ENCODE measurements at places on chromosomes 1 and 21.

DNA sequence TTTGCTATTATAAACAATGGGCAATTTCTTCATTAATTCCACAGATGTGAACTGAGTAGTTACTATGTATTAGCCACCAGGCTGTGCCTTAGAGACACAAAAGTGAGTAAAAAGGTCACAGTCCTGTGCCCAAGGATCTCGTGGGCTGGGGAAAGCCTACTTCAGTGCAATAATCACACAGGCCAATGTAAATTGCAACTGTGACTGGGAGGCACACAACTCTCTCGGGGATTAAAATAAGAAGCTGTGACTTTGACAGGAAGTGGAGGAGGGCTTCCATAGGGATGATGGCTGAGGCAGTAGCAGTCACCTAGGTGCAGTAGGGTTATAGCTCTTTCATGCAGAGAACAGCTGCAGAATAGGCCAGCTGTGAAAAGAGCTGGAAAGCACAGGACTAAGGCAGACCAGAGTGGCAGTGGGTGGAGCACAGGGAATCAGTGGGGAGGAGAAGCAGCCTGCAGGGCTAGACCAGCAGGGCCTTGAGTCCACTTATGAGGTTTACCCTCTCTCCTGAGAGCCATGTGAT is 121.9 kb downstream of the MAB21L3 start:
- DNase-seq, result no peak

DNA sequence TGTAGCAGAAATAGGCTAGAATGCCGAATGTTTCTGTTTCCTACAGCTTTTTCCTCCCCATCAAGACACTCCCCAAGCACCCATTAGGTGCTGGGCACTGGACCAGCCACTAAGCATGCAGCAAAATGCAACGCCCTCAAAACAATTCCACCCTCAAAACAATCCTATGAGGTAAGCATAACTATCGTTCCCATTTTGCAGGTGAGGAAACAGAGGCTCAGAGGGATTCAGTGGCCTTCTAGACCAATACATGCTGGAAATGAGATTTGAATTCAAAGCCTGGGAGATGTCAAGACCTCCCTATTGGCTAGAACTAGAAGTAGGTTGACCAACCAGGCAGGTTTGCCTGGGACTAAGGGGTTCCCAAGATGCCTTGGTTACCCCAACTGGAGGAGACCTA is 10.2 kb upstream of the ALDH4A1 start:
- no peak for DNase-seq

DNA sequence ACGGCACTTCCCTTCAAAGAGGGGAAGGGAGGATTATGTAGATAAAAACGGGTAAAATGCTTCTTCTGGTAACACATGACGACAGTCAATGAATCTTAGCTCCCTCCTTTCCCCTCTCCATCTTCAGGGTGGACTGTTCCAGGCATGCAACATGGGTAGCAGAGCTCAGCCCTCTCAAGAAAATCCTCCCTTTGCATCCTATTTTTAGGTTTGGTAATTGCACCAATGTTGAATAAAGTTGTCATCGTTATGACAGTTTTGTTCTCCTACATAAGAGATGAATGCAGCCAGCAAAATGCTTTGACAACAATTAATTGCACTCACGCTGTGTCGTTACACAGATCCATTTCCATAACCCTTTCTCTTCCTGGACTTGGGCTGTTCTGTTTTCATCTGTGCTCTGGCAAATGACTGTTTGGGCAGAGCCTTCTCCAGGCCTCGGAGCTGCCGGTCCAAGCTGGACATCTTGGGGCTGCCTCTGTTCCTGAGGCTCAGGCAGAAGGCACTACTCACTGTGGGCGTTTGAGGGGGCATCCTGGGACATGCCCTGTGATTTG is 127.6 kb downstream of the CNIH3 start:
- DNase-seq, result no peak

DNA sequence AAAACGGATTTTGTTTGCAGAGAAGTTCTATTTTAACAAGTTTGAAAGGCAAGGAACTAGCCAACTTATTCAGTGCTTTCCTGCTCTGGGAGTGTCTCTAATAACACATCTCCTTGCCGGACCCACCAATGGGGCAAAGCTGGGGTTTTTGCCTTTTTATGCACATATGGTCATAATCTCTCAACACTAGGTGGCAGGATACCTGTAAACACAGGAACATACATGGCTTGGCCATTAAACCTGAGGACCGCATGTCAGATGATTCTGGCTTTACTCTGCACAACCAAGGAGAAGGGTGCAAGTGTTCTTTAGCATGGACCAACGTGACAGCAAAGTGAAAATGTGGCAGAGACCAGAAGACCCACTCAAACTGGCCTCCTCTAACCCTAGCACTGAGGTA is 4.9 kb downstream of the TMEM9 start:
- no peak for DNase-seq

DNA sequence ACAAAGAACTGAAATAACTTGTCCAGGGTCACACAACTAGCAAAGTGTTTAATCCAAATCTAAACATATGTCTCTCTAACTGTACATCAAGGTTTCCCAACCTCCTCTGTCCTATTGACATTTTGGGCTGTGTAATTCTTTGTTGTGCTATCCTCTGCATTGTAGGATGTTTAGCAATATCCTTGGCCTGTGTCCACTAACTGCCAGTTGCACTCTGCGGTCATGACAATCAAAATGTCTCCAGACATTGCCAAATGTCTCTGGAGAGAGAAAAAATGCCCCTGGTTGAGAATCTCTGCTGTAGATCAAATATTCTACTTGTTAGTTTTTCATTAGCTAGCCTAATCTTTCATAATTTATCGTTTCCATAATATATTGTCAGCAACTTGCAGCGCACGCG is 353.4 kb upstream of the NEGR1 start:
- no peak for DNase-seq

- no peak for DNase-seq
These were observed 2.9 kb downstream of the COPA start for GRCh38 chr1:160340146-160340545.

DNA sequence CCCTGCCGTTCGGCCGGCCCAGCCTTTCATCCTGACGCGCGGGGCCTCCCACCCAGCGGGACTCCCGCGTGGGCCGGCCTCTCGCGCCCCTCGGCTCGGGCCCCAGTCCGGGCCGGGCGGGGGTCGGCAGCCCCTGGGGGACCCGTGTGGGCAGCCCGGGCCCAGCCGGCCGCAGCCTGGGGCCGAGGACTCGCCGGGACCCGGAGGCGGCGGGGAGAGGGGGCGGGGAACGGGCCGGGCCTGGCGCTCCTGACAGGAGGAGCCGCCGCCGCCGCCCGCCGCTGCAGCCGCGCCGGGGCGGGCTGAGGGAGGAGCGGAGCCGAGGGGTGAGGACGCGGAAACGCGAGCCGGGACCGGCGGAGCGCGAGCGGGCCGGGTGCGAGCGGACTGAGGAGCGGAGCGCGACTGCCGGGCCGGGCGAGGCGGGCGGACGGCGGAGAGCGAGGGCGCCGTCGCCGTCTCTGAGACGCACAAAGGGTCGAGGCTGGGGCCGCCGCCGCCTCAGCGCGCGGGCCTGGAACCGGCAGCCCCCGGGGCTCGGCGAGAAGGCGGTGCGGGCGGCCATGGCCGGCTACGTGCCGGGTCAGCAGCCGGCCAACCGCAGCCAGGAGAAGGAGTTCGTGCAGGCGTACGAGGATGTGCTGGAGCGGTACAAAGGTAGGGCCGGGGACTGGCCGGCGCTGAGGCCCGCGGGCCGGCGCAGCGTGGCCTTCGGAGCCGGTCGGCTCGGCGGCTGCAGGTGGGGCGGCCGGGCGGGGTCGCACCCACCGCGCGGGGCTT is 79.1 kb downstream of the NDUFS5 start:
- DNase-seq, result peak; percentile 50

- no peak for DNase-seq
These were observed 66.1 kb upstream of the ZBTB40 start for GRCh38 chr1:22385537-22385936.

All from stimulated activated CD4-positive, alpha-beta T cell treated with anti-CD3 and anti-CD28 coated beads, Interleukin-1b, Interleukin-23, amount 100 ng/mL, for 4 hours (primary cell).